ENCODE measurements at places on chromosomes 6 and 20. TPM values are rescaled to one million over a fixed set of nuclear protein-coding genes. Genes with fewer than 3 reads are reported as not detected.

Gene BPIFB2
- total RNA-seq, result not detected

Gene MYBL2
- 1.4 TPM for total RNA-seq

Gene BMP5
- 0.18 TPM for total RNA-seq

Gene EPHA7
- 0.11 TPM for total RNA-seq

Gene SAMD10
- 5.8 TPM for total RNA-seq

Gene OPN5
- total RNA-seq, result not detected

Gene DPPA5
- total RNA-seq, result not detected

Measured in adrenal gland (tissue), 19 donors.